Activated CD4-positive, CD25-positive, alpha-beta regulatory T cell (primary cell): ENCODE measurements at places on chromosomes 5 and 9.

DNA sequence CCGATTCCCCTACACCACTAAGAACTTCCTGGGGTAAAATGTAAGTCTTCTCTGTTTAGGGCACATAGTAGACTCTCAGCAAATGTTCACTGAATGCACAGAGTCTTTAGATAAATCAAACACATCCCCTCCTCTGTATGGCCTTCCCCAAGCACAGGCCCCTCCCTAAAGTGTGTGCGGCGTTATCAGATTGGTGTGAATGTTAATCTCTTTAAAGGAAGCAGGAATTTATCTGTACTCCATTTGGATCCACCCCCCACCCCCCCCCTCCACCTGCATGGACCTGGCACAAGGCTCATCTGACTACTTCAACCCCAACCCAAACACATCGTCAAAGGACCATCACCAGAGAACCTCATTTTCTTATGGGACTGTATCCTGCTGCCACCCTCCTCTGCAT is 6.3 kb downstream of the PCDH1 start:
- DNase-seq = no peak

DNA sequence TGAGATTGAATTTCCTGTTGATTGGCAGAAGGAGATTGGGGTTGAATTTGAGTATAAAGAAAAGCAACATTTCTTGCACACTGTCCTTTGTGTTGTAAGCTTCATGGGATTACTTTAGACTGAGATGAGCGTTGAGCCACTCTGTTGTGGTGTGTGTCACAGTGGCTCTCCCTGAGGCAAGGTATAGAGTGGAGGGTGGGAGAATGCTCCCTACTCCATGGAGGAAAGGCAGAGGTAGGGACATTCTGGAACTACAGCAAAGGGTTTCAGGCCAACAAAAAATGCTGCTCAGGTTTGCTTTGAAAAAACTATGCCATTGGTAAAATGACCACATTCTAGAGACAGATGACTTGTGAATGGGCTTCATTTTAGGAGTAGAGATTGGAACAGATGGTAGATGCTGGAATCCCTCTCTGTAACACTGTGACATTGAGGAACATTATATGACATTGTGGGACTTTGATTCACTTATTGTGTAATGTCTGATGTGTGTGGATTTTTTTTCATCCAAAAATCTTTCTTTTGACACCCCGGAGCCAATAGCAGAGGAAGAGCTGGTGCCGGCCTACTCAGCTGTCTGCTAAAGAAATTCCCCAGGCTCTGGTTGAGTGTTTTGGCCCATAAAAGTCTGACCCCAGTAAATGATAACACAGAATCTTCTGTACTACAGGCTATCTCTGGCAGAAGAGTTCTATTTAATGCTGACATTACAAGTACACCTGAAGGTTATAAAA is 6.2 kb upstream of the CEP120 start:
- DNase-seq = no peak

- DNase-seq = no peak
Observed at GRCh38 chr9:122212473-122213004, 16.2 kb downstream of the LHX6 start.

GRCh38 chr5:5071554-5071953 is 68.6 kb upstream of the ADAMTS16 start:
- DNase-seq = no peak

DNA sequence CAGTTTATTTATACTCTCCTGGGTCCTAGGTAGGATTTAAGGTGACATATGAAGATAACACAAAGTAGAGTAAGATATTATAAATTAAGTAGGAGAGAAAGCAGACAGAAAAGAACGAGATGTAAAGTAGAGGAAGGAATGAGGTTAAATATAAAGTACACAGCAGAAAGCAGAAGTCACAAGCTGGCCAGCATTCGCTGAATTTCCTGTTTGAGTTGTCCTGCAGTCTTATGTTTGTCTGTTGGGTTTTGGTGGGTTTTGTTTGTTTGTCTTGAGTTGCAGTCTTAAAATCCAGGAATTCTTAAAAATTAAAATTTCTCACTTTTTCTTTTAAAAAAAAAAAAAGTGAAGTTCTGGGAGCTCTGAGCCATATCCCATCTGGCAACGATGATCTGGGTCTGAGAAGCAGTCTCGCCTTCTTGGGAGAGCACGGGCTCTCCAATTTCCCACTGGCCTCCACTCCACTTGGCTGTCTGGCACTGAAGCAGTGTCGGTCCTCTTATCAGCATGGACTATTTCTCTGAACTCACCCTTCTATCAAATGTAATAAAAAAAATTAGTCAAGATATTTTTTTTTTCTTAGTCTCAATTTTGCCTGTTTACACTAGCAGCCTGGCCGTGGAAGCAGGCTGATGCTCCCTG is 2.0 kb downstream of the S100Z start:
- no peak for DNase-seq
